ENCODE measurements at places on chromosomes 12 and 14.

DNA sequence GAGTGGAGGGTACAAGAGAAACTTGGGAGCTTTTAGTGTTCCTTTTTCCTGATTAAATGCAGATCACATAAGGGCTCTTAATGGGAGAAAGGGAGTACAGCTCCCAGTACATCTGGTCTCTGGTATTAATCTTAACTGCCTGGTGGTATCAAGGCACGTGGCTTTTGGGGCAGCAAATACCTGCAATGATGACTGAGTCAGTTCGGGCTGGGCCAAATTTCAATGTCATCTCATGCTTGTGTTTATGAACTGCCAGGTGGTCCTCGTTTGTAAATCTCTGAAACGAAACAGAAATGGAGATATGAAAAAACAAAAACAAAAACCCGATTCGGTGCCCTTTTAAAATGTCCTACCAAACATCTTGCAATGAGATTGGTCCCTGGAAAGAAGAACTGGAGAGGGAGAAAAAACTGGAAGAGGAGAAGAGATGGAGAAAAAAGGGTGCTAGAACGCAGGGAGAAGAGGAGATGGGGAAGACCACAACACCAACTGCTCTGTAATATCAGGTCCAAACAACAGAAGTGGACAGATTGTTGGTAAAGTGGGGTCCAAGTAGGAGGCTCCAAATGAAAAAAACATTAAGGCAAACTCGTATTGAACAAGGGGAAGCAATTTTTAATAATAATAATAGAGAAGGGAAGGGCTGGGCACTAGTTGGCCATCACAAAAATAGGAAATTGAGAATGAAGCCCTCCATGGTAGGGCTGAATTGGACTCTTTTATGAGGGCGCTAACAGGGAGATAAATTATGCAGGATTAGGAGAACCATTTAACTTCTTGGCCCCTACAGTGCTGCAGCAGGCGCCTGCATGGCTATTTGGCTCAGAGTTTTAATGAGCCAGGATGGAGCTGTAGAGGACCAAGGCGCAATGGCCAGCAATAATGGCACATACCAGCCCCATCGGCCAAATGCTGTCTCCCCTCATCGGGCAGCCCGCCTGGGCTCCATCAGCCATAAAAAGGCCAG is 45.4 kb upstream of the NPFF start:
- DNase-seq: no peak

- no peak for DNase-seq
Measured at GRCh38 chr14:29687071-29687765, 240.4 kb downstream of the PRKD1 start.

- DNase-seq: no peak
Measured at GRCh38 chr14:82447586-82447985, 913.9 kb upstream of the SEL1L start.

GRCh38 chr14:33834466-33835260 is 116.2 kb downstream of the EGLN3 start:
- no peak for DNase-seq

DNA sequence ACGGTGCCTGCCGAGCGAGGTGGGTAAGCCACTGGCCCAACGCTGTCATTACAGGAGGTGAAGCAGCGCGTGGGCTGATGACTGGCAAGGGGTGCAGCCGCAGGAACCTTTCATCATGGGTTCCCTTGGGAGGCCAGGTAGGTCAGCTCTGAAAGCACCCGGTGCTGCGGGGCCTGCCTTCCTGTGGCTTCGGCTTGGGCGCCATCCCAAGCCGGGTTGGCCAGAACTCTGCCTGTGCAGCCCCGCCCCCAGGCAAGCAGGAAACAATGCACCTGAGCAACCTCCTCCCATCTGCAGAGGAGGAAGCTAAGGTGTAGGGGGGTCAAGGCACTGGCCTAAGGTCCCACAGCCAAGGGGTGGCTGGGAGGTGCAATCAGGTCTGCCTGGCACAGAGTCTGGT is 20.0 kb upstream of the HHIPL1 start:
- peak; percentile 19 for DNase-seq

DNA sequence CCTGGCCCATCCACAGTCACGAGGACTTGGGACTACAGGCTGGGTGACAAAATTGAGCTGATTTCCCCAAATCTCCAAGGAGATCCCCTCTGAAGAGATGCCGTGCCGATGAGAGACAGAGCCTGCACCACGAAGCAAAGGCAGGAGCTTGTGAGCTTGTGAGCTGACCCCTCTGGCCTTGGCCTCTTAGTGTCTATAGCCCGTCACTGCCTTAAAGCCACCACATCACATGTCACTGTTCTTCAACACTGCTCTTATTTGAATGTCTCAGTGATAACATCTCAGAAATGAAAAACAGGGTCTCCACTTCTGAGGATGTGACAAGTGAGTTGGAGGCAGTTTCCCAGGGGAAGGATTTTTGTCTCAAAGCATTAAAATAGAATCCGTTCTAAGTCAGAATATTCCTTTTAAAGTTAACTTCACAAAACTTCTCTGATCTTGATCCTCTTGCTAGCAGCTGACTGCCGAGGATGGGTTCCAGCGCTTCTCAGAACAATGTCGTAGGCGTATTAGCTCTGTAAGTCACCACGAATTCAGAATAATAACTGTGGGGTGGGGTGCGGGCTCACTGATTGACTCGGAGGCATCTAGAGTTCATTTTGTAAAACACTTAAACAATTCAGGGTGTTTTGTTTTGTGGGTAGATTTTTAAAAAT is 37.5 kb downstream of the CHST11 start:
- DNase-seq: no peak
